ENCODE measurements at places on chromosomes 7 and 10.

DNA sequence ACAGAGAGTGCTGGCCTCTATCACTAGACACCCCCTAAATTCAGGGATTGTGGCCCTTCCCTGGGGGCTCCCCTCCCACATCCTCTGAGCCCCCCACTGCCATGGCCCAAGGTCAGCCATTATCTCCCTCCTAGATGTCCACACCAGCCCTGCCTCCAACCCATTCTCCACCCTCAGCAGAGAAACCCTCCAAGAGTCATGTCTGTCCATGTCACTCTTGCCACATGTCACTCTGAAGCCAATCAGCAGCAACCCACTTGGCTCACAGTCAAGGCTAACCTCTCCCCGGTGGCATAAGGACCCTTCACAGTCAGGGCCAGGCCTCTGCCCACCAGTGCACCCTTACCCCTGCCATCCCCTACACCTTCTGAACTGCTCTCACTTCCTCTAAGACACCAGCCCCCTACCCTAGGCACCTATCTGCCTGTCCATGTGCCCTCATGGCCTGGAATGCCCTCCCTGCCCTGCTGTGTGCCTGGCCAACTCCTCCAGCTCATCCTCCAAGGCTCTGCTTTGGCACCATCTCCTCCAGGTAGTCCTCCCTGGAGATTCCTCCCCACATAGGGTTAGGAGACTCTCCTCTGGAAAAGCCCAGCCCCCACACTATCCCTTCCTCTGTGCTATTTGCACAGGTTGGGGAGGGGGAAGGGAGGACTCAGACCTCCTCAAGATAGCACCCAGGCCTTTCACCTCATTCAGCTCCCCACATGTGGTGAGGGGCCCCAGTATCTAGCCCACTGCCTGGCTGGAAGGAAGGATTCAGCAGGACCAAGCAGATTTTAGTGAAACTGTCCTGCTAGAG is 83.7 kb downstream of the GRID1 start:
- no peak for DNase-seq

DNA sequence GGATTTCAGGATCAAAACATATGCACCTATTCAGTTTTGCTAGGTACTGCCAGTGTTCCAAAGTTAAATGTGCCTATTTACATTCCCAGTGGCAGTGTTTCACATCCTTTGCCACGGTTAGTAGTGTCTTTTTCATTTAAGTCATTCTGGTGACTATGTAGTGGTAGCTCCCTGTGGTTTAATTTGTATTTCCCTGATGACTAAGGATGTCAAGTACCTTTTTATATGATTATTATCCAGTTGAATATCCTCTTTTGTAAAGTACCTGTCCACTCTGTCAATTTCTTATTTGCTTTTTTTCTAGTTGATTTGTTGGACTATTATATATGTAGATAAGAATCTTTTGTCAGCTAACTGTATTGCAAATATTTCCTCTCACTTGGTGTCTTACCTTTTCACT is 45.1 kb downstream of the TMEM60 start:
- DNase-seq: no peak

GRCh38 chr10:34193931-34194626 is 621.0 kb downstream of the PARD3 start:
- no peak for DNase-seq

- DNase-seq: no peak
Observed at GRCh38 chr10:9733766-9734165, 1283.9 kb upstream of the CELF2 start.

DNA sequence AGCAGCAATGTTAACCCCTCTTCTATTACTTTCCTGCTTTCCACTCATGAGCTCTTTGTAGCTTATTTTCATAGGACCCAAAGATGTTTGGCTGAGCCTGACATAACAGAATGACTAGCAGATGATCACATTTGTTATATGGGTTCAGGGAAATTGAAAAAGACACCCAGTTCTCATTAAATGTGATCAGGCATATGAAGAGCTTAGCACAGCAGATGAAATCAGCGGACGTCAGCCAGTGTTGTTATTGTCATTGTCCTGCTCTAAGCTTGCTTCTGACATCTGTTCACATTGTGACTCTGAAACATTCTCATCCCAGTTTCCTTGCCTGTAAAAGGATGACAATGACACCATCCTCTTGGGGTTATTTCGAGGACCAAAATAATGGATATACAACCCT is 43.5 kb downstream of the FAM241B start:
- no peak for DNase-seq

DNA sequence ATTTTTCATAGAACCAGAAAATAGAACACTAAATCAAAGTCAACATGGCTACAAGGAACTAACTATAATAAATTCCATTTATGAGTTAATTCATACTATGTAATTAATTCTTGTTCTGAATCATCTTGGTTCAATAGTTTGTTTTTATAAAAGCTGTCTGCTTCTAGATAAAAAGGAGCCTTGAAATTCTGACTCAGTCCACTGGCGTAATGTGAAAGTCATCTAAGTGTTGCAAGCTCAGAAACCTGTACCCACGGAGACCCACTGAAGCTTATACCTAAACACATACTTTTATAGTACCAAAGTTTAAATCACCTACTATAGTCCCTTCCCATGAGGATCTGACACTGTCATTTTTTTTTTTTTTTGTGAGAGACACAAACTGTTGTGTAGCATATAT is 489.4 kb downstream of the SEMA3D start:
- DNase-seq: no peak

GRCh38 chr10:1579141-1579491 is 158.2 kb downstream of the ADARB2 start:
- DNase-seq: no peak

DNA sequence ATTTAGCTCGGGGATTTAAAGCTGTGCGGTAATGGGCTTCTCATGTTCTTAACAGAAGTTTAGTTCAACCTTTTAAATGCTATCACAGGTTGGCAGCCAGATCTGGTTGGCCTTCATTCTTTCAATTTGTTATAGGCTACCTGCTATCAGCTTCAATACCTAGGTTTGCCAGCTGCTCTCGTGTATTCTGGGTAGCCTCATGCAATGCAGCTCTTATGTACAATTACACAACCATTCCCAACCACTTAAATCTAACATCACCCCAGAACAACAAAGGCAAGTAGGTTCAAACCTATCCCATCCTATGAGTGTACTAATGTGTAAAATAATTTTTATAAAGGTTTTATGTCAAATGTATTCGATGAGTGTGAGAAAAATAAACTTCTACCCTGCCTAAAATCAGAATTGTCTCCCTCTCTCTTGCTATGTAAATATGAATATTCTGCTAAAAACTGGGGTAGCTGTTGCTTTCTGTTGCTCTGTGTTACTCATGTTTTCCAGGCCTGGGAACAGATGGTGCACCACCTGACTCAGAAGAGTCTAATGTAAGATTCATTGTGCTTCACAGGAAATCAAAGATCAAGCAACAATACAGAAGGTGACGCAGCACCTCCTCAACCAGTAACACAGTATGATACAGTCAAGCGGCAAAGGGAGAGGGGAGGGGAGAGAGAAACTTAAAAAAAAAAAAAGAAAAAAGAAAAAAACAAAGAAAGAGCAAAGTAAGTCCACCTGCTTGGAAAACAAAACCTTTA is 188.6 kb downstream of the ETV1 start:
- DNase-seq: no peak

Data from SK-N-MC (cell line).